Fibroblast of the aortic adventitia (primary cell): ENCODE measurements at places on chromosomes 12 and 14. TPM values are rescaled to one million over a fixed set of nuclear protein-coding genes. Genes with fewer than 3 reads are reported as not detected.

The CCDC196 gene
- total RNA-seq, result not detected in 2 replicates

- DNase-seq, result no peak
These were observed 155.1 kb downstream of the SYT1 start for GRCh38 chr12:79019672-79020071.

DNA sequence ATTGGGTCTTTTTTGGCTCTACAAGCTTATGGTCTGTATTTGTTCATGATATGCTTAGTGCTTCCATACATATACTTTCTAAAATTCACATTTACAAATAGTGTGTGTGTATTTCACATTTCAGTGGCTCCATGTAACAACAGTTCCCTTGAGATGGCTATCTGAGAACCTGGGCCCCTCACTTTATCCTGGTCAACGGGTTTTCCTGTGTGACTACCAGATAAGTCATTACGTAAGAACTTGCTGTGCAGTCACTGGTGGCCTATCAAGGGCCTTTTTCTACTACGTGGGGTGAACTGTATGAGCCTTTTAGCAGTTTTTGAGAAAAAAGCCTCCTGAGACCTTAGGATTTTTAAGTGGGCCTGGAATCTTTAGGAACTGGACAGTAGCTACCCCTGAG, 454.1 kb downstream of the PCNX1 start:
- peak; percentile 48 for DNase-seq

DNA sequence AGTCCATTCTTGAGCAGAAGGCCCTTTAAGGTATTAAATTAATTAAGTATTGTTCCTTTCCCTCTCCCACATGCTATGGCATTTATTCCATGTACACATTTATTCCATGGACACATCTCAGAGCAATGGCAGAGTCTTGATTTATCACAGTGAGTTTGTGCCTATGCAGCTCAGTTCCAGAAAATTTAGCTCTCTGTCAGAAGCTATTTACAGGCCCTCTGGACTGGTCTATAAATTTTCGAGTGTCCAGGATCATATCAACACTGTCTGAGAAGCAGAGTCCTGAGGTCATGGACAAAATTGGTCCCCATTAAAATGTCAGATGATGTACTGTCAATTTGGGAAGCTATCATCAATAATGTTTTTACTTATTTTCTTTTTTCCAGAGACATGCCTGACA, 65.5 kb downstream of the TTC7B start:
- DNase-seq, result no peak

DNA sequence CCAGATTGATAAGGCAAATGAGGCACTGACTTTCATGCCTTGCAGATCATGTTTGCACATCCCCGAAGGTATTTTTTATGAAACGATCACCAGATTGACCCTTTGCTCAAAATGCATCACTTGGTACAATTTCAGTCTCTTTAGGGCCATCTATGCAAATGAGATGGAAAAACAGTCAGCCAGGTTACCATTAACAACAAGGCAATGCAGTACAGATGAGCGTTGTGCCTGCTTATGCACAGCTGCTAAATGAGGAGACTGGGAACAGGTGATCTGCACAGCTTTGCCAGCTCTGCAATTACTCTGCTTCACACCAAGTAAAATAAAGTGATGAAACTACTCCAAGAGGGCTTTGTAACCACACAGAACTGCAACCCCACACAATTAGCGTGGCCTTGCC, 26.1 kb upstream of the PLEKHG7 start:
- no peak for DNase-seq

DNA sequence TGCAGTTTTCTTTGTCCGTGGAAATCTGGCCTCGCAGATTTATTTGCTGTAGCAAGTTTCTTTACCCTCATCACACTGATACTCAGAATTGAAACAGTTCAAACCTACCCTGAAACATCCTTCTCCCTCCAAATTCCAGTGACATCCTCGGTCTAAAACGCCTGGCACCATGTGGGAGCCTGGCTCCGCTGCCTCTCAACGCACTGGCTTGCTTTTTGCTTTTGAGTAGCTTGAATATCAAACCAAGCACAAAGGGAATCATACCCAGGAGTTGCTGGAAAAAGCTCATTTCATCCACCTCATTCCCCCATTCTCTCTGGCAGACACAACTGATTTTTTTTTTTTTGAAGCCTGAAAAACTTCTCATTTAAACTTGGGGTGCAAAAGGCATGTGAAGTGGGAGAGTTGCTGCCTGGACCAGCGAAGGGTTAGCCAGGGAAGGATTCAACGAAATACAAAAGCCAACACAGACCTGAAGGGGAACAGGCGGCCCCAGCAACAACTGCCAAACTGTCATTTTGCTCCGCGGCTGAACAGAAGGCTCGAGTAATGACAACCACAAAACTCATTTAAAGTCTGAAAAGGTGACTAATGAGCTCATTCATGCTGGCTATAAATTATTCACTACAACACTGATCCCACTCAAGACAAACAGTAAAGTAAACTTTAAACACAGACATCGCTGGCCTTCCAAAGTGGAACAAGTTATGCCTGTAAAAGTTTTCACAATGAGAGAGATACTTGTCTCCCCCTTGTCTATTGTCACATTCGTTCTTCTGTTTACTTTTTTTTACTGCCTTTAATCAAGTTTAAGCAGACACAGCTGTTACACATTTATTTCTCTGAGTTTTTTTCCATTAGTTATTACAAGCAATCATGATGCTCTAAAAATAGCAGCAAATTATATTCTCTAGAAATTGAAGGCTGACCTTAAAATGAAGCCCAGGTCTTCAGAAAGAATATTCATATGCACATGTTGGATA, 12.5 kb upstream of the FOXN3 start:
- no peak for DNase-seq
